ENCODE measurements at places on chromosomes 3 and 15.

DNA sequence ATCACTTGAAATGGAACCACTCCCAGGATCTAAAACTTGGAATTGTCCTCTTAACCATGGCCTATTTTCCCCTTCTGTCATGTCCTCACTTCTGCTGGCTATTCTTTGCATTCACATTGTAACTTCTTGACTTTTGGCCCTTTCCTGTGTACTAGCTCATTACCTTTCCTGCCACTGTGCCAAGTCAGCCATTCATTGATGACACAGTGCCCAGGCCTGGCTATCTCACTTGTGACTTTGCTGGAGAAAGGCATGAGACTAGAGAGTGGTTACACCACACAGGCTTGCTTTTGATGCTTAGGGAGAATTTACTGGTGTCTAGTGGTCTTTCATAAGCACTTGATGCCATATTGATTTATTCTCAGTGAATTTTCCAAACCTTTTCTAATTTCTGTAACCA, 101.1 kb downstream of the NR1D2 start:
- no peak for DNase-seq

DNA sequence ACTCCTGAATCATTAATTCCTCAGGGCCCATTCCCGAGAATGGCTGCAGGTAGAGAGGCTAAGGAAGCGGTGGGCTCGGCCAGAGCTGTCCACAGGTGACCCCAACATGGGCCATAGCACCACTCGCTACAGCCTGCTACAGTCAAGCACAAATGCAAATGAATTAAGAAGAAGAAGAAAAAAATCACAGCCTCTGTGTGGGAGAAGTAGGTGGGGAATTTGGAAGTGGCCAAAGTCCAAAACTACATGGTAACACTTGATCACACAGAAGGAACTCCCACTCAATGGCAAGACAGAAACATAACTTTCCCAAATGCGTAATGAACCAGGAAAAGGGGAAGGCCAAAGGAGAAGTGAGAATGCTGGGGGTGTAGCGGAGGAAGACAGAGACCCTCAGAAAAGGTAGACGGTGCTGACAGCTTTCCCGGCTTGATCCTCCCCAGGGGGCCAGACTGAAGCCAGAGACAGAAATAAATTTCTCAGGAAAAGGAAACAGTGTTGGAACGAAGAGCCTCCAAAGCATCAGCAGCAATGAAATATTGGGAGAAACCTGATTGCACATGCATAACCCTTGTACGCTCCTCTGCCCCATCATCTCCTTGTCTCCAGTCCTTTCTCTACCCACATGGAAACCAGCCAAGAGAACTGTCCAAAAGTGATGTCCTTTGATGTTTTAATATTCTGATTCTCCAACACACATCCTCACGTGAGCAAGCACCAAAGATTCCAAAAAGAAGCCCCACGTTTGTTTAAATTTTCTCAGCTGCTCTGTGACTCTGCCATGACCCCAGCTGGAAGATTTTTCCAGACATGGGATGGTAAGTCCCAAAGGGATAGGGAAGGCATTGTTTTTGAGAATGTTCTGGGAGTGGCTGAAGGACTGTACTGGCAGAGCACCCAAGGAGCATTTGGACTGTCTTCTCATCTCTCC, 107.6 kb downstream of the OXNAD1 start:
- no peak for DNase-seq

- no peak for DNase-seq
These were observed 4.2 kb downstream of the RPL15 start for GRCh38 chr3:23921052-23921511.

DNA sequence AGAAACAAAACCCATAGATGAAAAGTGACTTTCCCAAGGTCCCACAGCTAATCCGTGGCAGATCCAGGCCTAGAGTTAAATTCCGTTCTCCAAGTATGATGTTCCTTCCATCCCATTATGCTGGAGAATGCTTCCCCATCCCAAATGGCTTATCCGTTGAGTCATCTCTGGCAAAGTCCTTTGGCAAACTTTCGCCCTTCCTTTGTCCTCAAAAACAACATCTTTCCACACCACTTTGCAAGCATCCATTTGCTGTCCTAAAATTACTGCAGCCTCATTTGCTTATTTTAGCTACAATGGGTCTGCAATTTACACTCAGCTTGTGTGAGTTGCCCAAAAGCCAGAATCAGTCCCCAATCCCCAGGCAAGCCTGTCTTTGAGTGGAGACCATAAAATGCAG, 304.0 kb upstream of the TLE3 start:
- DNase-seq: no peak

DNA sequence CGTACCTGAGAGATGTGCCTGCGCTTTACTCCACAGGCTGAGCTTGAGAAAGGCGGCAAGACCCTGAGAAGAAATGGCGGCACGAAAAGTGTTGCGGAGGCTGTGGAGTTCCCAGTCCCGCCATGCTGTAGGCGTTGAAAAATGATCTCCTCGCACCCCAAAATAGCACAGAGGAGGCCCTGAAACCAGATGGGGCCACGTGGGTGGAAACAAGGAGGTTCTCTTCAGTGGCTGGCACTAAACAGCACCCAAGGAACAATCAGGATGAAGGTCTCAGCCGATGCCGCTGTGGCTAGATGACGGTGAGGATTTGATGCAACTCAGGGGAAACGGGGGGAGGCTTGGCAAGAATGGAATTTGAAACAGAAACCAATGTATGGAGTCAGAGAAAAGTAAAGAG, 57.3 kb downstream of the TMEM212 start:
- DNase-seq: no peak

- DNase-seq: no peak
These were observed 245.3 kb downstream of the MYRIP start for GRCh38 chr3:40054568-40055222.

DNA sequence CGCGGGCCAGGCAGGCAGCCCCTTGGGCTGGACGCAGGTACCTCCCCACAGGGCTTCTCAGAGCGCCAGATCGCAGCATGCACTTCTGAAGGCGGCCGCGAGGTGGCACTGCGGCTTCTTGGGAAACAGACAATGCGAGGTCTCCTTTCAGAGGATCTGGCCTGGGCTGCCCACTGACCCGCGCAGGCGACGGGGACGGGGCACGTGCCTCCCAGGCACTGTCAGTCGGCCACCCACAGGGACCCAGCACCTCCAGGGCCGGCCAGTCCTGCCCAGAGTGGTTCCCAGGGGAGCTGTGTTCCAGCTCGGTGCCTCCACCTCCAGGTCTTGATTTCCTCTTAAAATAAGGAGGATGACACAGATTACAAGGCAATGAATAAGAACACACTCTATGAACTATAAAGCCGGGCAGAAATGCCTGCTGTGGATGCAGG, 24.4 kb upstream of the TXNRD3 start:
- DNase-seq: peak; percentile 74

DNA sequence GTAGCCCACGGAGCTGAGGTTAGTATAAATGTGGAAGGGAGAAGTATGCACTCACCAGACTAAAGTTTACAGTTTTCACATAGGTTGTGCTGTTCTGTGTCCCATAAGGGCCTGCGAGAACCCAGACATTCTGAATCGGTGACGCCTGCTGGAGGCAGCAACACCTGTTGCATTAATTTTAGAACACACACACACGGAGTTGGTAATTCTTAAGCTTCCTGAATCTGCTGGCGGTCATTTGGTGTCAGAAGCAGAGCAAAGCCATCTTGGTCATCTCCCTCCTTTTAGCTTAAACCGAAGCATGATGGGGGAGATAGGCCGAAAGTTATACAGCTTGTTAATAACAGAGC, 41.1 kb upstream of the AP3B2 start:
- no peak for DNase-seq

- no peak for DNase-seq
These were observed 85.9 kb downstream of the DCLK3 start for GRCh38 chr3:36678216-36679013.

DNA sequence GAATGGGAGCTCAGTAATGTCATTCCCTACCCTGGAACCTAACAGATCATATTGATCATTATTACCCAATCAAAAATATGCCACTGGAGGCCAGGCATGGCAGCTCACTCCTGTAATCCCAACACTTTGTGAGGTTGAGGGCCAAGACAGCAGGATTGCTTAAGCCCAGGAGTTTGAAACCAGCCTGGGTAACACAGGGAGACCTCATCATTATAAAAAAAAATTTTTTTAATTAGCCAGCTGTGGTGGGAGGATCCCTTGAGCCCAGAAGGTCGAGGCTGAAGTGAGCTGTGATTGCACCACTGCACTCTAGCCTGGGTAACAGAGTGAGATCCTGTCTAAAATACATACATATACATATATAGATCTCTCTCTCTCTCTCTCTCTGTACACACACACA, 10.2 kb downstream of the IGDCC4 start:
- DNase-seq: no peak

DNA sequence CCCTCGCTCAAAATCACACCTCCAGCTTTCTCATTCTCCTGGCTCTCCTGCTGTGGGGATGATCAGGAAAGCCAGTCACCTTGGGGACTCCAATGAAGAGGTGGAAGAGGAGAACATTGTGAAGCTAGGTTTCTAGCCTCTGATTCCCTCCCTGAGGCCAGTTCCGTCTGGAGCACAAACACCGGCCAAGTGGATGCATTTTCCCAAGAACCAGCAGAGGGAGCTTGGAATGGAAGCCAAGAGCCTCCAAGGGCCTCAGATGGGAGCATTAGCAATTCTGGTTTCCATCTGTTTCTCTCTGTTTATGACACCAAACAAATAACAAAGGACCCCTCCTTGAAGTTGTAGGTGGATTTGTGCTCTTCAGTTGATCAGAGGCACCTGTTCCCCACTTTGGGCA, 40.6 kb upstream of the NMNAT3 start:
- DNase-seq: peak; percentile 18

DNA sequence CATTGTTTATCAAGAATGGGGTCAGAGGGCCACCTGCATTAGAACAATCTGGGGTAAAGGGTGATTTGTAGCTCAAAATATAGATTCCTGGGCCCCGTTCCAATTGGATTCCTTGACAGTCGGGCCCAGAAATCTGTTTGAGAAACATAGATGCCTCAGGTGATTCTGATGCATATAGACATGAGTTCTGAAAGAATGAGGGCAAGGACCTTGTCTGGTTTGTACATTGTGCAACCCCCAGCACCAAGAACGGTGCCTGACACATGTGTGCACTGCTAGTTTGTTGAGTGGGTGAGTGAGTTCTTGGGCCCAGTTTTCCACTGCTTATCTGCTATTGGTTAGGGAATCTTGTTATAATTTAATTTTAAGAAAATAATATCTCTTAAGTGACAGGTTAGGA, 16.6 kb downstream of the CRYBG3 start:
- DNase-seq: no peak

DNA sequence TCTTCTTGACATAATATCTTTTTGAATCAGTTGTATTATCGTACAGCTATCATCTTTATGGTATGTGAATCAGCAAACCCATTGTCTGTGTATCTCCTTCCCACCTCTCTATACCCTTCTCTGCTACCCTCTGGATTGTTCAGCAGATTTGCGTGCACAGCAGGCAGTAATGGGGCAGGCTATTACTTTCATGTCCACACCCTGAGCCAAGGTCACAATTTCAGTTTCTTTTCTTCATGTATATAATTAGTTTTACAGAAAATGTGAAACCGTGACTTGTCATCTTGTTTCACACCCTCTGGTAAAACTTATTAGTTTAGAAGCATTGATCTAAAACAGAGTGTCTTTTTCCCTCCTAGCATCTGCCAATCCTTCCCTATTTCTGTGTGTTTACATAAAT, 770.4 kb upstream of the SEMA6D start:
- no peak for DNase-seq

- DNase-seq: no peak
These were observed 547.6 kb upstream of the AGTR1 start for GRCh38 chr3:148150141-148150540.
